ENCODE measurements at places on chromosomes 5 and 9.

DNA sequence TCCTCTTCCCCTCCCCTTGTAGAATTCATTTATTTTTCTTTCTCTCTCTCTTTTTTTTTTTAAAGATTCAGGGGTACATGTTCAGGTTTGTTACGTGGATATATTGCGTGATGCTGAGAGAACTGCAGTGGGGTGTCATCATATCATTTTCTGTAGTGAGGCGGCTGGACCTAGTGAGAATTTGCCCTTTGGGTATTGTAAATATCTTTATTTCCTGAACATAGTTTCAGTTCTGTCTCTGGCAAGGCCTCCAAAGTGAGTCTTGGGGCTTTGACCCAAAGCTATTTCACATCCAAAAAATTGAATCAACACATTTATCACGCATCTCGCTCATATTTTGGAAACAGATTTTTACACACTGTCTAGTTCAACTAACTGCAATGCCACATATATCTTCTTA, 25.4 kb upstream of the MYOT start:
- DNase-seq = no peak

- no peak for DNase-seq
Measured at GRCh38 chr5:72386639-72387038, 66.5 kb downstream of the PTCD2 start.

DNA sequence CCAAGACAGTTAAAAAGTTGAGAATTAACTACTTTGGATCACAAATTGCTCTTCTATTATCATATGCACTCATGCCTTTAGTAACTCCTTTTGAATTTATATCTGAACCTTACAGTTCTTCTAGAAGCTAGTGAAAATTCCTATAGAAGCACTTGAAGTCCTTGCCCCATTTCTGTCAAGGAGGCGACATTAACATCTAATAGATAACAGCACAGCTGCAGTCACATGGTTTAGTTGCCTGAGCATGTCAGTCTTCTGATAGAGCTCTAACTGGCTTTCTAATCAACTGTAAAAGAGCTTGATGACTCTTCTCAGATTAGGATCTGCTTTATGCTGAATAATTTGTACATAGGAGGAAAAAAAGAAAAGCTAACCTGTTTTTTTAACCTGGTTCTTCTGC, 9.0 kb downstream of the RFESD start:
- DNase-seq = no peak

DNA sequence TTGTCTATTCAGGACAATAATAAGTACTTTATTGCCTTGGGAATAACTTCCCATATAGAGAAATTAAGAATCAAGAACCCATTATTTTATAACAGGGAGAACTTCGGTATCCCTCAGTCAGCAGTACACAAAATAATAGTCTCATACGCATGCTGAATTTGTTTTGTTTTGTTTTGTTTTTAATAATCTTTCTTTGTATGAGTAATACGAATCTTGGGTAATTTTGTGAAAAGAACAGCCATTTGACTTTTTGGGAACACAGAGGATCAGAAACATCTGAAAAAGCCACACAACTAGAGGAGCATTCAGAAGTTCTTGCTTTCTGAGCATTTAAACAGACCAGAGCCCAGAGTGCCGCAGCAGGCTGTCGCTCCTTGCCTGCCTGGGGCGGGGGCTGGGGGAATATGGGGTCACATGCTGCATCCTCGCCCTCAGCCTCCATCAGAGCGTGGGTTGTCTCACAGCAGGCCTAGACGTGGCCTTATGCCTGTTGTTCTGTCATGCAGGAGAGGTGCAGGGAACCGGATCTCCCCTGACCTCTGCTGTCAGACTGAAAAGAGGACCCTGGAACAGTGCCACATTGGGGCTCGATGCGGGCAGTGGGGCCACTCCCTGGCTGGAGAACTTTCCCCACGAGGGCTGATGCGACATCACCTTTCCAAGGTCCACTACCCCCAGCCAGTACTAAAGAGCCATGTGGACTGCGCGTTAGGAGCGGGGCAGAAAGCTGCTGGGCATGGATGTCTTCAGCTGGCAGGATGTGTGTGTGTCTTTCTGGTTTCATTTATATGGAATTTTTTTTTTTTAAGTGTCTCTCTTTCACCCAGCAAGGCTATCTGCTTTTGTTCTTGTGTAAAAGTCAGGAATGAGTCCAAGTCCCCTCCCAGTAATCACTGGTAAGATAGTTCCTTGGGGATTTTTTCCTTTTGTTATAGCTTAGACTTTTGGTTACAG, 133.4 kb upstream of the OTULINL start:
- DNase-seq = no peak

GRCh38 chr5:4089087-4089486, 493.5 kb downstream of the IRX1 start:
- no peak for DNase-seq

DNA sequence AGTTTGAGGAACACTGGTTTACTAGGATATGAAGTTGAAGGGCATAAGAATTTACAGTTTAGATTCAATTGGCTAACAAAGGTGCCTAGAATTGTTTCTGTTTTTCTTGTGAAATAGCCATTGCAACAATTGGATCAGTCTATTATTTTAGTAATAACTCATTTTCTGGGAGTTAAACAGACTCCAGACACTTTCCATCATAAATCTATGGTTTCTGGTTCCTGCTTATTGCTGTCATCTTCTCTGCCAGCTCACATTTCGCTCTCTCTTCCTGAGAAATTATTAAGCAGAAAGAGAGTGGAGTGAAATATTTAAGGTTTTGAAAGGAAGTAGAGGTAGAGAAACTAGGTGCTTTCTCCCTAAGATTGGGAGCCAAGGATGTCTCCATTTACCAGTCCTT, 165.1 kb upstream of the PRR16 start:
- DNase-seq = no peak

DNA sequence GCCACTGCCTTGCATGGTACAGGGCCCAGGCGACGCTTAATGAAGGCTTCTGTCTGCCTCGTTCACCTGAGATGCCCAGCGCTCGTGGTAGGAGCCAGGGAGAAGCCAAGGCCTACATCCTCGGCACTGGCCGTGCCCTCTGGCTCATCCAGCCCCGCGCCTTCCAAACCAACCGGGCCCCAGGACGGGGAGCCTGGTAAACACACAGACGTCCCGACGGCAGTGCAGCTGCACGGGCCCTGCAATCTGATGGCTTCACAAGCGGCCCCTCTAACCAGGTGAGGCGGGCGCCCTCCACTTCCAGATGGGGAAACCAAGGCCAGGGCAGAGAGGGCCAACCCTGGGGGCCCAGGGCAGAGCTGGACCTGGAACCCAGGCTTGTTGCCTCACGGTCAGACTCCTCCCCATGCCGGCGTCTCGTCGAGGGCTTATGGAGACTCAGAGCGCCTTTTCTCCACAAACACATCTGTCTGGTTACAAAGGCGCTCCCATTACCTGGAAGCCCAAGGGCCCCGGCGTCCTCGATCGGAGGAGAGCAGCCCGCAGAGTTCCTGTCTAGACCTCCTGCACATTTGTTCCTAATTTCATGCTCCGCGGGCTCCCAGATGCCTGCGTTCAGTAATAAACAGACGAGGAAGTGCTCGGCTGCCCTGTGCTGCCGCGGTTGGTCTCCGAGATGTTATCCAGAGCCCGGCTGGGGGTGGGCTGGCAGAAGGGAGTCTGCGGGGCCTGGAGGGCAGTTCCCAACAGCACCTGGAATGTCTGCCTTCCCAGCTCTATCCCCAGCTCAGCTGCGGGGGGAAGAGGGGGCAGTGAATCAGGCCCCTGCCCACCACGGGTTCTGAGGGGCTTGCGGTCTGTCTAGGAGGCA, 23.5 kb downstream of the FAM163B start:
- DNase-seq = no peak

- DNase-seq = no peak
Measured at GRCh38 chr9:131677049-131677443, 62.8 kb downstream of the RAPGEF1 start.

DNA sequence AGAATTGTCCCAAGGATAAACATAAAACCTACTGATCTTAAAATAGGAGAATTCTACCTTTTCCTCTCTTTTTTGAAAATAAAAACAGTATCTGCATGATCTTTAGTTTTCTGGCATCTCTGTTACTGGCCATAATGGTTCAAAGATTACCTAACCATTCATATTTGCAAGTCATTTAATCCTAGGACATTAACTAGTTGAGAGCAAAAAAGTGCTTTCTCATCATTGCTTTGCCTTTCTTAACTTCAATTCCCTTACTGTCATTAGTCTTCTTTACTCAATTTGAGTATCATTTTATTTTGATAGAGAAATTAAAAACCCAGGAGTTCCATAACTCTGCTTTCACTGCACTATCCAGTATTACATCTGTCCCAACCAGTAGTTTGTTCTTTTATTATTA, 68.6 kb downstream of the RFX3 start:
- DNase-seq = no peak

DNA sequence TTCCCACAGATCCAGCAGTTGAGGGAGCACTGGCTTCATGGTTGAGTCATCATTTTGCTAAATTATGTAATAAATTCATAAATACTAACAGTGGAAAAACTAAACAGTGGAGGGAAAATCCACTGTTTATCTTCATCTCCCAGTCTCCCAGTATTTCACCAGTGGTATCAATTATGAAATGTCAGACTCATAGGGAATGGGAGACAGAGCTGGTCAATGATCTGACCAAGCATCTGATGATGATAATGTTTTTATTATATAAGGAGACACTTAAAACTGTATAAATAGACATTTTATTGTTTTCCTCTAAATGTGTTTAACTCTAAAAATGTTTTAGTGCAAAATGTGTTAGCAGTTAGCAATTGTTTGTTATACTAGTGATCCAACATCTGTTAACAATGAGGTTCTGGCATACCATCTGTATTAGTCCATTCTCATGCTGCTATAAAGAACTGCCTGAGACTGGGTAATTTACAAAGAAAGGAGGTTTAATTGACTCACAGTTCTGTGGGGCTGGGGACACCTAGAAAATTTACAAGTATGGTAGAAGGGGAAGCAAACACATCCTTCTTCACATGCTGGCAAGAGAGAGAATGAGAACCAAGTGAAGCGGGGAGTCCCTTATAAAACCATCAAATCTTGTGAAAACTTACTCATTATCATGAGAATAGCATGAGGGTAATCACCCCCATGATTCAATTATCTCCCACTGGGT, 11.8 kb upstream of the REEP5 start:
- no peak for DNase-seq

- DNase-seq = no peak
Measured at GRCh38 chr9:70137577-70137976, 93.9 kb downstream of the MAMDC2 start.

GRCh38 chr5:132000241-132000490, 11.3 kb downstream of the ACSL6 start:
- no peak for DNase-seq

DNA sequence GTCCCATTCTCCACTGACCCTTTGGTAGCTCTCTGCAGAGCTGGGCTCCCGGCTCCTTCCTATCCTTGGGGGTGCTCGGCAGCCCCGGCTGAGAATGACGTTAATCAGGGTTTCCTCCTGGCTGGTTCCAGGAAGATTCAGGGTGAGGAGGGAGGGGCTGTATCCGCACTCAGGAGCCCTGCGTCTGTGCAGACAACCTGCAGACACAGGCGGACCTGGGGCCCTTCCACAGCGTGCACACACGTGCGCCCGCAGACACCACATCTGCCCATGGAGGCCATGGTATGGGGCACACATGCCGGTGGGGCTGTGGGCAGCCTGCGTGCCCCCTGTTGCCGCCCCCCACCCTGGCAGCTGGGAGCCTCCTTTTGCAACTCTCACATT, 66.6 kb upstream of the RNU6ATAC start:
- DNase-seq = no peak

DNA sequence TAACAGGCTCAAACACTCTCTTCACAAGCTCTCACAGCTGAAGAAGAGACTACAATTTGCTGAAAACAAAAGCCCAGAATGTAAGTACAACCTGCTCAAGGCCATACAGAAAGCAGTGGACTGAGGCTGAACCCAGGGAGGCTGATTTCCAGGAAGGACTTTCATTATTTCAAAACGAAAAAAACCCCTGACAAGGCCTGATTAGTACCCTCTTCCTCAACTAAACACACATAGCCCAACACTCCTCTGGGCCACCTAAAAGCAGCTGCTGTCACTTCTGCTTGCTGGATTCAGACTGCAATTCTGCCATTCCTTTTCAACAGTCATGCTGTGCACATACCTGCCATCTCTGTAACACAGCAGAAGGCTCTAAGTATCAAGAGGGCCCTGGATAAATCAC, 18.2 kb downstream of the NRG2 start:
- no peak for DNase-seq

DNA sequence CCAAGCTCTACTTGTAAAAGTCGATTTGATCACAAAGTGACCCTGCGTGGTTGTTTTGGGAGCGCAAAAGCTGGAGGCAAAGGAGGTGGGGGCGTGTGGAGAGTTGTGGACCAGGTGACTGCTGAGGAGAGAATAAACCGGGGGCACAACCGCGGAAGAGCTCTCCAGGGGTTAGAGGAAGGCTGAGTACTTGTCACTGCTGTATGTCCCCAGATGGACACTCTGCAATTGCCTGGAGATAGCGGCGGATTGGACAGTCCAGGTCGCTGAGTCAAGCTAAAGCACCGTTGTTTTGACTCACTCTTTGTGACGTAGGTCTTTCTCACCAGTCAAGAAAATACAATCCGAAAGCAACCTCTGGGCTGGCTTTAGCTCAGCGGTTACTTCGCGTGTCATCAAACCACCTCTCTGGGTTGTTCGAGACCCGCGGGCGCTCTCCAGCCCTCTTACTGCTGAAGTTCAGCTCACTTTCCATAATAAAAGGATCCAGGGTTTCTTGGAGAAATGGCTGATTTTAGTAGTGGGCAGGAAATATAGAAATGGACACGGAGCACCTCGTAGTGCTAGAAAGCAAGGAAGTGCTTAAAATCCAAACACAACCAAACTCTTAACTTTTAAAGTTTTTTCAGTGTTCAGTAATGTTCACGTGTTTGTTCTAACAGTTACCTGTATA, 25.7 kb downstream of the ZMAT2 start:
- DNase-seq = peak; percentile 79

GRCh38 chr5:169591636-169592035, 8.1 kb downstream of the SPDL1 start:
- no peak for DNase-seq

GRCh38 chr5:72226950-72227349, 93.1 kb downstream of the MRPS27 start:
- no peak for DNase-seq

GRCh38 chr9:4148751-4149150, 151.1 kb downstream of the GLIS3 start:
- no peak for DNase-seq

- DNase-seq = no peak
Measured at GRCh38 chr5:172659909-172660628, 19.0 kb downstream of the NEURL1B start.

DNA sequence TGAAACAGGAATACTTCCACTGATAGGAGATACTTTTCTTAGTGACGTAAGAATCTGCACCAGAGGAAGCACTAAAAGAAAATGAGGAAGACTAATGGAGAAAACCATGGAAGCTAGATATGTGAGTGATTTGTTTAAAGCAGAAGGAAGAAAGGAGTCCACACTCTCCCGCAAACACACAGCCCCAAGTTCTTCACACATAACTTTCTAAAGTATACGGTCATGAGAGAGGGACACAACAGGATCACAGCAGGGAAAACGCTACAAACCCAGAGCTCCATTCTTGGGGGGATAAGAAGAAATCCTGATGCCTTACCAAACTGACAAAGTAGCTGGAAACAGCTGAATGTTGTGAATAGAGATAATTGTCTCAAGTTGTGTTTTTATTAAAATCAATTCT, 222.2 kb upstream of the TMEM161B start:
- DNase-seq = no peak

GRCh38 chr5:136811551-136811950, 446.2 kb upstream of the TRPC7 start:
- no peak for DNase-seq

Measured in CD4-positive, alpha-beta T cell treated with Interleukin-10 for 1 hour (primary cell).